ENCODE measurements at places on chromosomes 2 and 18.

DNA sequence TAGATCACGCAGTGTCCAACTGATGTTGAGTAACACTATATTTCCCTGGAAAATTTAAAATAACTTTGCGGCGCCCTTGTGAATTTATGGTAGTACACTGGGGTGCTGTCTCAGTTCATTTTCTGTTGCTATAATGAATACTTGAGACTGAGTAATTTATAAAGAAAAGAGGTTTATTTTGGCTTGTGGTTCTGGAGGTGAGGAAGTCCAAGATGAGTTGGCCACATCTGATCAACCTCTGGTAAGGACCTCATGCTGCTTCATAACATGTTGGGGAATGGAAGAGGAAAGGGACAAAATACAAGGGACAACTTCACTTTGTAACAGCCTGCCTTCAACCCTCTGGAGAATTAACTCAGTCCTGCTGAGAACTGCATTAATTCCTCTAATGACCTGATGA, 36.4 kb downstream of the ACTR3 start:
- no peak for DNase-seq

DNA sequence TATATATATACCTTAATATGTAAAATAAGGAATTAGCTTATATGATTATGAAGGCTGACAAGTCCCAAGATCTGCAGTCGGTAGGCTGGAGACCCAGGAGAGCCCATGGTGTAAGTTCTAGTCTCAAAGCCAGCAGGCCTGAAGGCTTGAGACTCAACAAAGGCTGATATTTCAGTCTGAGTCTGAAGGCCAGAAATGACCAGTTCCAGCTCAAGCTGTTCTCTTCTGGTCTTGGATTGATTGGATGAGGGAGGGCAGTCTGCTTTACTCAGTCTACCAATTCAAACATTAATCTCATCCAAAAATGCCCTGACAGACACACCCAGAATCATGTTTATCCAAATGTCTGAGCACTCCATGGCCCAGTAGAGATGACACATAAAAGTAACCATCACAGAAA, 22.0 kb downstream of the HNMT start:
- no peak for DNase-seq

- DNase-seq: no peak
Measured at GRCh38 chr2:201842131-201842860, 36.0 kb downstream of the CDK15 start.

GRCh38 chr18:54742120-54742519, 86.2 kb upstream of the RAB27B start:
- no peak for DNase-seq

DNA sequence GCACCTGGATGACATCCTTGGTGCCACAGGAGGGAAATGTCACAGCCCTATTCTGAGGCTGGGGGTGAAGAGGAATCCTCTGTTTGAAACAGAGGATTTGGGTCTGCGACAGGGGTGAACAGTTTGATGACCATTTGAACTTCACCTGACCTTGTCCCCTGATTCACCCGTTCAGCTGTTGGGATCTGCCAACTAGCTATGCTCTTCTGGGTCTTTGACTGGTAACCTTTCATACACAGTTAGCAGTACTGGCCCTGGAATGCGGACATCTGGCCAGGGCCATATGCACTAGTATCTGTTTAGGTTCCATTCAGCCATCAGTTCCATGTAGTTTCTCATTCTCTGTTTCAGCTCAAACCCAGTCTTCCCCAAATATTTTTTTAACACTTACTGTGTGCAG, 72.6 kb upstream of the MCFD2 start:
- DNase-seq: no peak

DNA sequence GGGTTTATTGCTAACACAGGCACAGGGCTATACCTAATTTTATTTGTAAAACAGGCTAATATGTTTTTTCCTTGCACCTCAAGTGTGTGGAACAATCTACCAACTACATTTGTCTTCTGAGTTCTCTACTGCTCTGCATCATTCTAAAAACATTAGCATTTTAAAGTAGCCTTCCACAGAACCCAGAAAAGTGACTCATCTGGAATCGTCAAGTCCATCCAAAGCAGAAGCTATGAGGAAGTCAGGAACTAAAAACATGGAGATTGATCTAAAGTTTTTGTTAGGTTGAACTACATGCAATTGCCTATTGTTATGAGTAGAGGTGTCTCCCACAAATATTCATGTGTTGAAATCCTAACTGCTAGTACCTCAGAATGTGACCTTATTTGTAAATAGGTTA, 70.9 kb downstream of the SUCLG1 start:
- DNase-seq: no peak

DNA sequence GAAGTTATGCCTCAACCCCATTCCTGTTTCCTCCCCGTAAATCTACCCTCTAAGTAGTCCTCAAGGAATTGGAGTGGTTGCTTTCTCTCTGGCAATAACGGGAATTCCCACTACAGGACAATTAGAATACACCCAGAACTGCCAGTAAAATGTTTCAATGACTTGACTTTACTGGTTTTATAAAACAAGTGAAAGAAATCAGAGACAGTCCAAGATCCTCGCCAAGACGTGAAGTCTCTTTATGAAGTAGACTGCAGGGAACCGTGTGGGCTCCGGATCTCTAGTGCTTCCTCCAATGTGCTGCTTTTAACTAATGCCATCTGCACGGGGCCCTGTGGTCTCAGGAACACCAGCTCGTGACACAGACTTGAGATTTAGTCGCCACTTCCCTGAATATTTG, 101.4 kb downstream of the CPO start:
- DNase-seq: no peak

All from stimulated activated CD4-positive, alpha-beta T cell treated with anti-CD3 and anti-CD28 coated beads, Interleukin-4, amount 100 ng/mL, for 4 hours (primary cell).